ENCODE measurements at places on chromosomes 6 and 20.

GRCh38 chr20:23340524-23340923, 10.1 kb upstream of the NXT1 start:
- DNase-seq: peak; percentile 39

GRCh38 chr6:132590362-132590761, 821 bp upstream of the TAAR5 start:
- no peak for DNase-seq

GRCh38 chr6:95093154-95093553, 484.2 kb upstream of the MANEA start:
- no peak for DNase-seq

DNA sequence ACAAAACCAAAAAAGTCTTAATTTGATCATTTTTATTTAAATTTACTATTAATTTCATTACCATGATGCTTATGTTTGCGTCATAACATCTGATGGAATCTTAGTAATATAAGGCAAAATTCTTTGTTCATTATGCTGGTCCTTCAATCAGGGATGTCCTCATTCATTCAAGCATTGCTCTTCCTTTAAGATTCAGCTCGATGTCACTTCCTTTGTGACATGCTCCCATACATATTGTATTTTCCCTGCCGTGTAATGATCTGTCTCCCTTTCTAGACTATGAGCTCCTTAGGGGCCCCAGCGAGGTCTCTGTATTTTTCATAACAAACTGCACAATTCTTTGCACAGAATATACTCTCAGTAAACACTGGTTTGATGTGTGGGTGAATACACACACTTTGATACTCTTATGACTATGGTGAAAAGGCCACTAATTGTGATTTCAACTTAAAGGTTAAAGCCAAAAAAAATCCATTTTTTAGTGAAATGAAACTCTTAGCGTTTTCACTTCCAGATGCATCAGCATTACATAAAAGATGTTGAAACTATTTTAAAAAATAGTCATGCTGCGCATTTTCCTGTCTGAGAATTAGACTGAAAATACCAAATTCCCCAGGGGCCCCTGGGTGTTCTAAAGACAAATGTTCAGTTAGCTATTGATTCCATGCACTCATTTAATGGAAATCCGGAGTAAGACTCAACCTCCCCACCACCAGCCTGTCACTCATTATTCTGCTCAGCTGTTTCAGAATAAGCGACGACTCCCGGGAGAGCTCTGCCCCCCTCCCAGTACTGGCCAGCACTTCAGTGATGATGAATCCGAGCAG, 169.7 kb downstream of the ATXN1 start:
- DNase-seq: no peak

DNA sequence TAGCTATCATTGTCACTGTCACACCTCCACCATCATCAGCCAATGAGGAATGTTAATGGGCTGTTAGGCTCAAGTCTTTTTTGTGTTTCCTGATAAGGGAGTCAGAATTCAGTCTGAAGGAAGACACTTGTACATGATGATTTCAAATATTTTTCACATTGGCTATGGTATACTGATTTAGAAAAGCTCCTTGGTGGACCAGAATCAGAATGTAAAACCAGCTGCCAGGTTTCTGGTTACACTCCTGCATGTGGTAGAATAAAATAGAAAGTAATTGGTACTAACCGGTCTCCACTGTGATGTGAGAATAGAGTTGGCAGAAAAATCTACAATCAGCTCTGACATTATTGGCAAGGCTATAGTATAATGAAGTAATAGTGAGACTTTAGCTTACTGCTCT, 10.7 kb downstream of the COL9A1 start:
- no peak for DNase-seq

DNA sequence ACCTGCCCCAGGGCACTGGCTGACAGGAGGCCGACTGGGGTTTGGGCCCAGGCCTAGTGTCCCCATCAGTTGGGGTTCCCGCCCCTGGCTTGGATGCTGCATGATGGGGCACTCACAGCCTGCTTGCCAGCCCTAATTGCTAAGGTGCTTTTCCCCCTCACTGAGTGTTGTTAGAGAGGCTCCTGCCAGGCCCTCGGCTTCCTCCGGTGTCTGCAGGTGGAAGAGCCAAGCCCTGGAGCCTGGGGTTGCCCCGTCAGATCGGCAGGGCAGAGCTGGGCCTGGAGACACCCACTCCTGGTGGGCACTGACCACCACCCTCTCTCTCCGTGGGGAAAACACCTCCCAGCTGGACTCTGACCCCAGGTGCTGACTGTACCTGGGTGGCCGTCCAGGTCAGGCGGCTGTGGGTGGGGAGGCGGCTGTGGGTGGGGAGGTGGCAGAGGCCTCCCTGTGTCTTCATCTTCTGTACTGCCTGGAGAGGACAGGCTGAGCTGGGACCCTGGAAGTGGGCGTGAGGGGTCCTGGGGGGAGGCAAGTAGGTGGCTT, 6.0 kb upstream of the CABLES2 start:
- DNase-seq: no peak

- DNase-seq: no peak
Observed at GRCh38 chr6:19682859-19683258, 154.3 kb upstream of the ID4 start.

DNA sequence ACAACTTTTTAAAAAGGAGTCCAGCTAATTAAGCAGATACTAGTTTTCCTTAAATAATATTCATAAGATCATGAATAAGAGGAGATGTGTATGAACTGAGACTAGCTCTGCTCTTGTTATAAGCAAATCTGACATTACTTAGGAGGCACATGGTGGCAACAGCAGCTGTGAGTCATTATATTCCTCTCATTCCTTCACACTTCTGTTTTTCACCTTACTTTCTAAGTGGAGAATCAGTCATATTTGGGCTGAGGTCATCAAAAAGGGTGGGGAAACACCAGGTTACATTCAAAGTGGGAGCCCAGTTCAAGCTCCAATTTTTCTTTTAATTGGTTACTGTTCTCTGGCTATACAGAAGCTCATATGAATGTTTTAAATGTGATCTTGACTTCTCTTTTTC, 6.0 kb upstream of the RIPPLY2 start:
- no peak for DNase-seq

GRCh38 chr20:6868861-6869260, 101.4 kb downstream of the BMP2 start:
- DNase-seq: no peak

GRCh38 chr6:70221025-70221714, 81.7 kb downstream of the COL9A1 start:
- no peak for DNase-seq

DNA sequence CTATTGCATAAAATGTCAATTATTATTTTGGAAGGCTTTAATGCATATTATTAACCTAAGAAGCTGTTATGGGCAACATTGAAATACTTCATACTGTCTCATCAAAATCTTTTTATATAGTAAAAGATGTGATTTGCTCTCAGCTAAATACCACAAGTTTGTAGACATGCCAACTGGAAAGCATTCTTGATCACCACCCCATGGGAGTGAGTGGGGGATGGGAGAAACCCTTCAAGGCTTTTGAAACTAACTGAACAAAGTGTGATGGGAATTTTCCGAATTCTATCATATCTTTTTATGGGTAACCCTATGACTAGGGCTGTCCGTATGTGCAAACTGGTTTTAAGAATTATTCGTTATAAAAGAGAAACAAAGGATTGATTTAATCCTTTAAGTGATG, 377.3 kb upstream of the JAG1 start:
- DNase-seq: no peak

DNA sequence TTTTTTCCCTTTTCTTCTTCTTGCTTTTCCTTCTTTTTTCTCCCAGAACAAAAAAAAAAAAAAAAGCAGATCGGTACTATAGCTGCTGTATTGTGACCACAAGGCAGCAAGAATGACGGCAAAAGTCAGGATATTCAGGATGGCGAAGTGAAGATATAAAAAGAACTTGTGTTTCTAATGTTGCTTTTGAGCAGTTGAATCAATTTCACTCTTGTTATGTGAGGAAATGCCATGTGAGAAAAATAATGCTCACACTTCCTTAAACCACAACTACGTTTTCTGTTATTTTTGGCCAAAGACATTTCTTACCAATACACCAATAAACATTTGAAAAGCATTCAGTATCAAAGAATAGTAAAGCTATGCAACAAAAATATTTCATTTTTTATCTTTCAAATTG, 510.5 kb downstream of the HACE1 start:
- no peak for DNase-seq

DNA sequence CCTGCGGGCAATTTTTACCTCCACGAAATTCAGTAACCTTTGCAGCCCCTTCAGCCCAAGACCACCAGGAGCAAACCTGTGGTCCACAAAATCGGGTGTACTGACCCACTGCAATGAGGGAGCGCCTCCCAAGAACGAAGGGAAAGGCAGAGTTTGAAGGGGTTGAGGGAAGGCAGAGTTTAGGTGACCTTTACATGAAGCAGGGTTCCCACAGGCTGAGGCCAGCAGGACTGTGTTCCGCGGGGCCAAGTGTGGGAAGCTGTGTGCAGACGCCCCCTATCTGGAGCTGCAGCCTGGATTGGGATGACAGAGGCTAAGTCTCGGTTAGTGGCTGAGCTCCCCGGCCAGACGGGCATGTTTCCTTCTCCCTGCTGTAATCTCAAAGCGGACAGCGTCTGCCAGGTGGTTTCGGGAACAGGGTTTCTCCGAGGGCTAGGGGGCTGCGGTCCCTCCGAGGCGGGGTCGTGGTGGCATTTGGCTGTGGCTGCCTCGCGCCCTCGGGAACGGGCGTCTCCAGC, 826 bp upstream of the PYGB start:
- DNase-seq: no peak

DNA sequence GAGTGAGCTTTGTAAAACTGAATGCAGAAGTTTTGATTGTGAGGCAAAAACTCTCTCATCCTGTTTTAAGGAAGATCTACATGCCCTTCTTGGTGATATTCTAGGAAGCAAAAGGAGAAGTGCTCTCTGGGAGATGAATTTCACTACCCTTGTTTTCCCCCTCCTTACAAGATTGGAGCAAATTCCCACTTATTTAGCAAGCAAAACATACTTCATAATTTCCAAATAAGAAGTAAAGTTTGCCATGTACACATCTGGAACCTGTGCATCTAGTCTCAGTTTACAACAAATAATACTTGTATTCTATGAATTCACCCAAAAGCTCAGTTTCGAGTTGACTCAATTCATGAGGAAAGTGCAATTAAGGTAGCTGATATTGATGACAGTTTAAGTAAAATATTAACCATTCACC, 27.6 kb upstream of the IFNGR1 start:
- DNase-seq: no peak

GRCh38 chr6:135231469-135231844, 50.3 kb downstream of the MYB start:
- DNase-seq: no peak

GRCh38 chr6:23086100-23086499, 516.7 kb downstream of the HDGFL1 start:
- no peak for DNase-seq

DNA sequence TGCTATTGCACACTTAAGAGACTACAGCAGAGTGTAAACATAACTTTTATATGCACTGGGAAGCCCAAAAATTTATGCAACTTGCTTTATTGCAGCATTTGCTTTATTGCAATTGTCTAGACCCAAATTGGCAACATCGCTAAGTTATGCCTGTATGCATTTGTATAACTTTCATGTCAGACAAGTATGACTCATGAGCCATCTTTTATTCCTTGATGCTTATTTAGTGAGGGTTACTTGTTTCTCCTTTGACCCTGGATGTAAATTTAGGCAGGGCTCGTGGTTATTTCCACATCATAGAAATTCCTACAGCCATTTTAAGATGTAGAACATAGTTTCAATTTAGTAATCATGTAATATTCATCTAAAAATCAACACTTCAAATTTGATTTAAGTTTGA, 130.3 kb upstream of the LY86 start:
- no peak for DNase-seq

- no peak for DNase-seq
Observed at GRCh38 chr20:47849006-47849405, 63.7 kb upstream of the SULF2 start.

GRCh38 chr20:63072231-63072791, 65.5 kb upstream of the BHLHE23 start:
- DNase-seq: no peak

DNA sequence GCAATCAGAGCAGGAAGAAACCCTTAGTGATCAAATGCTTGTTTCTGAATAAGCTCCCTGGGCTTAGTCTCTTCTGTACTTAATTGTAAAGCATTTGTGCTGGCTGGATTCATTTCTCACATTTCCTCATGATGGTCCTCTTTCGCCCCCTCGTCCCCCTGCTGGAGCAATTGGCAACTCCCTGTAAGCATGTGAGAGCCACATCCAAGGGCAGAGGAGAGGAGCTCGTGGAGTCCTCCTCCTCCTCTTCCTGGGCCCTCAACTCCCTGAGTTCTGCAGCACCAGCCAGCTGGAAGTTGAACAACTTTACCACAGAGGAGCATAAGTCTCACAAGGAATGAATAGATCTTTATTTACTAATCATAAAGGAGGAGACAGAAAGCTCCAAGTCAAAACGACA, 12.6 kb downstream of the ANKEF1 start:
- DNase-seq: no peak

GRCh38 chr20:37316116-37316774, 26.8 kb downstream of the MANBAL start:
- DNase-seq: no peak

DNA sequence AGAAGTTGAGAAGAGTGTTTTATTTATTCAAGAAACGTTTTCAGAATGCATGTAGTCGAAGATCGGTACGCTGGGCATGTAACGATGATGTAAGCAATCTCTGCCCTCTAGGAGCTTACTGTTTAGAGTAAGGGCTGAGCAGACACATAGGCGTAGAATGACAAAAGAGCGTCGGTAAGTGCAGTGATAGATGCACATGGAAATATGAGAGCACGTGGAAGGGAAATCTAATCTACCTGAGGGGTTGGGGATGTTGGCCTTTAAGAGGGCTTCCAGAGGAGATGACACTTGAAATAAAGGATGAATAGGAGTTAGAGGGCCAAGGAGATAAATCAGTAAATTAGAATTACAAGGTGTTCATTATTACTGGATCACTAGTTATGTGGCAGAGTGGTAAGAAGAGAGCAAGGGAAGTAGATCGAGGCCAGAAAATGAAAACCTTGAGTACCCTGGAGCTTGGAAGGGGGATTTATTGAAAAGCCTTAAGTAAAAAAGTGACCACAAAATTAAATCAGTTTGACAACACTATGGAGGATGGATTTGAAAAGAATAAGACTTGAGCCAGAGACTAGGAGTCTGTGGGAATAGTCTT, 782 bp downstream of the TRMT11 start:
- no peak for DNase-seq
